HFFc6 (cell line): ENCODE measurements at places on chromosomes 7 and 10.

DNA sequence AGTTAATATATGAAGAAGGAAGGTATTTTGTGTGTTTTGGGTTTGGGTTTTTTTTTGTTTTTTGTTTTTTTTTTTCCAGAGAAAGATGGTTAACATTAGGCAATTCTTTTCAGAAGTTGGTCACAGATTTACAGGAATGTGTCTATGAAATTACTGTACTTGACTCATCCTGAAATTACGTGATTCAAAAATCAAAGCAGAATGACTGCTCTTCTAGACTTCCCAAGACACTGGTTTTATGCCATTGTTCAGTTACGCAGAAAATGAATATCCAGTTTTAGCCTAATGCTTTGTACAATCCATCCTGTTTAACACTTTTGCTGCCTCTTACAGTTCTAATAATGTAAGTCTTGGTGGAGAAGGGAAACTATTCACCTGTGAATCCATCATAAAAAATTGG lies 39.7 kb upstream of the CELF2 start:
- DNase-seq, result no peak

DNA sequence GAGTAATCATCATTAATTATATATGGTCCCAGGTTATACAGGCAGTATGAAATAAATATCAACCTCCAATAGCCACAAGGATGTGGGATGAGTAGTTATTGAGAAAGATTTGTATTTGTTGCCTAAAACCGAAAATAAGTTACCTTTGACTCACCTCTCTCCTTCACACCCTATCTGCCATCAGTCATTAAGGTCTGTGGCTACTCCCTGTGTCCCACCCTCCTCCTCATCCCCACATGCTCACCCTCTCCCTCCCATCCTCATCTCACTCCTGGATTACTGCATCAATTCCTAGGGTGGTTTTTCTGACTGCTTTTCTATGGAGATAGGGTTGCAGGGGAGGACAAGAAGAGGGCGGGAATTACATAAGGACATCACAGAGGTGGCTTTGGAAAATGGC lies 9.1 kb upstream of the GGCT start:
- no peak for DNase-seq

- DNase-seq, result no peak
These were observed 2.0 kb upstream of the AKR1B15 start for GRCh38 chr7:134546955-134547354.

- no peak for DNase-seq
These were observed 35.0 kb upstream of the WASL start for GRCh38 chr7:123783820-123784219.

DNA sequence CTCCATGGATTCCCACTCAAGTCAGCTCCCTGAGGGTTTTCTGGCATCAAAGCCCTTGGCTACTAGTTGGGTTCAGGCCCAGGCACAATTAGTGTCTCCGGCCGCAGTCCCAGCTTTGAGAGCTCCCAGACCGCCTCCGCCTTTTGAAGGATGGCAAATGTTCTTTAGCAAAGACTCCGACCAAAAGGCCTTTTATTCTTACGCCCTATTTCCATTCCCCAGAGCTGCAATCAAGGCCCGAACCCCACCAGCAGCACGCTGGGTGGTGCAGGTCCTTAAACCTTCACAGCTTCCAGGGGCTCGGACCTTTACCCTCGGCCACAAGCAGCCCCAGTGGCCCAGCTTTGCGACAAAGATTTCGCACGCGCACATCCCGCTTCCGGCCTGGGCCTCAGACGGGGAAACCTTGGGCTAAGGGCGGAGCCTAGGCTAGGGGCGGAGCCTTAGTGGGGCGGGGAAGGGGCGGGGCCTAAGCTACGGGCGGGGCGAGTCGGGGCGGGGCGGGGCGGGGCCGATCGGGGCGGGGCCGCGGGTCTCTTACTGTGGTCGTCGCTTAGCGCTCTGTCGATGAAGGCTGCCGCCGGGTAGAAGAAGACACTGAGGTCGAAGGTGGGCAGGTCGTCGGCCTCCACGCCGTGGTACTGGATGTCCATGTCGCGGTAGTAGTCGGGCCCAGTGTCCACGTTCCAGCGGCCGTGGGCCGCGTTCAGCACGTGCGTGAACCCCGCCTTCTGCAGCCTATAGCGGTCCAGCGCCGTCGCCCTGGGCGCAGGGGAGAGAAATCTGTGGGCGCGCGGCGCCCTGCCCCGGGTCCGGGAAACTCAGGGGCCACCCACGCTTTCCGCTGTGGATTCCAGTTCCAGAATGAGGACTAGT lies 68.0 kb upstream of the SAMD8 start:
- no peak for DNase-seq

- no peak for DNase-seq
These were observed 11.7 kb downstream of the CREB5 start for GRCh38 chr7:28423918-28424514.

DNA sequence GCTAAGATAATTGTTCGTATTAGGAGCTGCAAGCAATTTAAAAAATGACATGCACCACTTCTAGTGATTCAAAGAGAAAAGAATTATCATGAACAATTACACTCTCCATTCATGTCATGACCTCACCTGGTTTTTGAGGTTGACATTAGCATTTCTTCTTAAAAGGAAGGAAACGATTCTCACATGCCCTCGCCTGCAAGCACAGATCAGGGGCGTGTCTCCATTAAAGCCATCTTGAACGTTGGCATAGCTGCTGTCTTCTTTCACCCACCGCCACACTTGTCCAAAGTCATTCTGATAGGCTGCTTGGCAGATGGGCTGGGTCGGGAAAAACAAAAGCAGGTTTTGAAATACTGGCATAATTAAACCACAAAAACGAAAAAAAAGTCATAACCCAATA lies 19.9 kb downstream of the ANKRD22 start:
- DNase-seq, result no peak

- no peak for DNase-seq
These were observed 357.8 kb downstream of the BMPER start for GRCh38 chr7:34263168-34263567.
